Cortex of kidney (tissue), 1 donor: ENCODE measurements at places on chromosomes 7 and 10.
A peak's percentile ranks its signal among the peaks of the same experiment; 100 is the strongest.

- DNase-seq, result no peak
These were observed 174.1 kb downstream of the AHR start for GRCh38 chr7:17472518-17472917.

- peak; percentile 79 for DNase-seq
These were observed at the start of gene NDUFB2 for GRCh38 chr7:140696680-140697446. Gene NDUFB2 (plus strand): TSS chr7:140696708. CDS start chr7:140696745, 37 bp downstream.

GRCh38 chr10:107767185-107767584, 602.7 kb upstream of the SORCS1 start:
- DNase-seq, result no peak

DNA sequence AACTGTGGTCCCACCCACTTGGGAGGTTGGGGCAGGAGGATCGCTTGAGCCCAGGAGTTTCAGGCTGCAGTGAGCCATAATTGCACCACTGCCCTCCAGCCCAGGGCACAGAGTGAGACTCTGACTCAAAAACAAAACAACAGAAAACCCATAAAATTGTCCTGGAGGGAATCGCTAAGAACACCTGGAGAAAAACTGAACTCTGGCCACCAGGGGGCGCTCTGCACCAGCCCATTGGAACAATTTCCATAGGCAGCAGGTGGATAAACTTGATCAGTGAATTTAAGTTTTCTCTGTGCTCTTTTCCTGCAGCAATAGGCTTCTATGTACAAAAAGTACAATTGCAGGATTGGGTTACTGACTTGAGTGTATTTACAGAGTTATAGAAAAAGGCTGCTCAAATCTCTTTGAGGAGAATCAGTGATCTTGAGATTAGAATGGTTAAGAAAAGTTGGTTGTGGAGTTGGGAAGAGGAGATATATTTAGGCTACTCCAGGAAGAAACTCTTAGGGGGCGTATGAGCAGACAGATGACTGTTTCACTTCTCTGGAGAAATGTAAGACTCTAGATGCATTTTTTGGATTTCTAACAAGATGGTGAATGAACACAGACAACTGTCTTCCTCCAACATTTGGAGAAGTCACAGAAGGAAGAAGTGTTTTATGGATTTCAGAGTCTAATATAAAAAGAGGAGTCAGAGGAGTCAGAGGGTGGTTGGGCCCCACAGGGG, 274.9 kb upstream of the GALNT17 start:
- no peak for DNase-seq

DNA sequence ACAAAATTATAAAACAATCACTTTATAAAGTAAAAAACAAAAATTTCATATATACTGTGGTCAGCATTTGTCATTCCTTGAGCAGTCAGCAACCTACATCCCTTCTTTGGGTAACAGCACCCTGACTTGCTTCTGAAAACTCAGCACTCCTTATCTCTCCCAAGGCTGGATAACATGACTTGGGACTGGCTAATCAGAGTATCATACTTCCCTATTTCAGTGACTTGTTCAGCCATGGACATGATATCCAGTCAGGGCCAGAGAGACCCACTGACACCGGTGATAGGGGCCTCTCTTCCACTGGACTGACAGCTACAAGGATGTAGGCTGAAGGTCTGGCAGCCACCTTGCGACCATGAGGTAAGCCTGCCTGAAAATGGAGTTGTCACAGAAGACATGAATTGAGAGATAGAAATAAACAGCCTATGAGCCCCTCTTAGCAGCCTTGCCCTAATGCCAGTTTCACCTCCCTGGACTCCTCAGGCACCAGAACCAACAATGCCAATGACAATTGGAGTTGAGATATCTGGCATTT, 84.4 kb upstream of the NEBL start:
- no peak for DNase-seq

- DNase-seq, result no peak
These were observed 3.2 kb upstream of the OGDH start for GRCh38 chr7:44603193-44603592.

DNA sequence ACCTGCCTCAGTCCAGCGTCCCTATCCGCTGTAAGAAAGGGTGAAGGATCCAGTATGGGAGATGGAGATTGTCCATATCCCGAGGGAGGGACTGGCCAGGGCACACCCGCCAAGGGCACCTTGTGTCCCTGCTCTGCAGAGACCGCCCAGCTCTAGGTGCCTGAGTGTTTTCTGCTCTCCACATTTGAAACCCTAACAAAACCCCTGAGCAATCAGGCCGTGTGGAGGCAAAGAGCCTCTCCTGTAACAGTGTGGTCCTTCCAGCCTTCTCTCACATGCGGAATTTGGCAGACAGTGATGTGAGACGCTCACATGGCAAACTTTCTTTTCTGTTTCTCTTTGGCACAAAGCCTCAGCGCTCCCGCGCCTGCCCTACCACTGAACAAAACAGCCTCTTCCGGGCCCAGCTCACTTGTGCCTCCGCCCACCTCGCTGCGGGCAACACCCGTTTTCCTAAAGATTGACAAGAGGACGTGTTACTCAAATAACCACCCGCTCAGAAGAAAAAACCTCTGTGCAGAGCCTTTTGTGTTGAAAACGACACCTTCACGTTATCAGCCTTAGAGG, 514.8 kb downstream of the DNAJB6 start:
- DNase-seq, result no peak

GRCh38 chr10:122475591-122476332, 14.4 kb downstream of the HTRA1 start:
- DNase-seq, result no peak

- DNase-seq, result no peak
These were observed 123.7 kb upstream of the FAM3C start for GRCh38 chr7:121519548-121520521.

GRCh38 chr7:155935726-155936125, 123.5 kb upstream of the SHH start:
- no peak for DNase-seq

DNA sequence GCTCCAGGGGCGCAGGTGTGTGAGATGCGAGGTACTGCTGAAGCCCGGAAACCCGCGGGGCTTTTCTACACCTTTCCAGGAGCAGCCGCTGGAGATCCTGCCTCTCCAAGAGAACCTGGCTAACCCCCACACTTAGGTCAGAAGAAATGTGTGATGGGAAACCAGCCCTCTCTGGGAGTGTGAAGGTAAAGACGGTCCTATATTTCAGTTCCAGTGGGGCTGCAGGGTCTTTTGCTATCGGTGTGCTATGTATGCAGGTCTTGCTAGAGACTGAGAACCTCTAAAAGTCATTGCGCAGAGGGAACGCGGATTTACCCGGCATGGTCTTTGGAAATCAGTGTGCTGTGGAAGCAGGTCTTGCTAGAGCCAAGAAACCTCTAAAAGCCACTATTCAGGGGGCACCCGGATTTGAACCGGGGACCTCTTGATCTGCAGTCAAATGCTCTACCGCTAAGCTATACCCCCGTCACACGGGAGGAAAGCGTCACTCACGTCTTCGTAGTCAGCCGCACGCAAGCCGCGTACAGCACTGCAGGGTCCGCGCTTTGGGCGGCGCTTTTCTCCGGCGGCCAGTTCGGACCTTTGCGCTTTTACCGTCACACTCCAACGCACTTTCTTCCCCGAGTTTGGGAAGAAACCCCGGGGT, 46.0 kb downstream of the ZNF777 start:
- DNase-seq, result peak; percentile 33

DNA sequence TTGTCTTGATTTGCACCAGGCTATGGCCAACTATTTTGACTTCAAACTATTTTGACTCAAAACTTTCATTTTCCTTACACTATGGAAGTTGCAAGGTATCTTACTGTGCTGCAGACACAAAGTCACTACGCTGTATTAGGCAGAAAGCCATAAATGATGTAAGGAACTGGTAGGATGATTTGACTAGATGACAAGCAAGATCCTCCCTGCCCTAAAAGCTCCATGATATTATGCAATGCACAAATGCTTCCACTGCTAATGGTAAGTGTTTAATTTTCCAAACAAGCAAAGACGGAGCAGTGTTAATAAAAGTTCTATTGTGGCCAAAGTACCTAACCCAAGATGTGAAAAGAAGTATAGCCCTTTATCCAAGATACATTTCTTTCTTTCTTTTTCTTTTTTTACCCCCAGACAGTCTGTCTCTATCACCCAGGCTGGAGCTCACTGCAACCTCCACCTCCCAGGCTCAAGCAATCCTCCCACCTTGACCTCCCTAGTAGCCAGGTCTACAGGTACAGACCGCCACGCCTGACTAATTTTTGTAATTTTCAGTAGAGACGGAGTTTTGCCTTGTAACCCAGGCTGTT, 98.2 kb downstream of the ANK3 start:
- DNase-seq, result no peak

DNA sequence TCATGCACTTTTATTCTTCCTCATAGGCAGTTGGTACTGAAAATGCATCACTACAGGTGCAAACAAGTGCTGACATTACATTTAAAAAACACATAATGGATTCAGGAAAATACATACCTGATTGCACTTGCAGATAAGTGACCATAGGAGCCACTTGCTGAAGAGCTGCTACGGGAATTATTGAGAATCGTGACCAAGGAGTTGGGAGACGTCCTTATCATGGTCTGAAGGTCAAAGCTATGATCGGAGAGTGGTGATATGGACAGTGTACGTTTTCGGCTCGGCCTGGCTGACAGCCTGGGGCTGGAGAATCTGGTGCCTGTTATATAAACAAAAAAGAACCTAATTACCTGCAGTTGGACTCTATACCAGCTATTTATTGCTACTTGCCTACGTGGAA, 197.1 kb downstream of the GLI3 start:
- DNase-seq, result no peak
